ENCODE measurements at places on chromosomes 13 and 19.

DNA sequence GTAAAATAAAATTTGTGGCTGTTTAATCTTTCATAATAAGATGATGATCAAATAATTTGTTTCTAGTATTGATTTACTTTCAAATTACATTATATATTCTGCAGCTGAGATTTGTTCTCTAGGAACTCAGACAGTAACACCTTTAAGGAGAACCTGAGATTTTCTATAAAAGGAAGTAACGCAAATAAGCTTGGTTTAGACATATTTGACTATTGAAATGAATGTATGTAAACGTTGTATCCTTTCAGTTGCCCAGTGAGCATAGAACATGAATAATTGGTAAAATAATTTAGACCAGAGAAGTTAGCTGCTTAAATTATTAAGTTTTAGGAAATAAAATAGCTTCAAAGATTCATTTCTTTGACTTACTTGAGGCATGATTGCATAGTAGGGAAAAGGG lies 3.1 kb downstream of the CDK8 start:
- no peak for DNase-seq

DNA sequence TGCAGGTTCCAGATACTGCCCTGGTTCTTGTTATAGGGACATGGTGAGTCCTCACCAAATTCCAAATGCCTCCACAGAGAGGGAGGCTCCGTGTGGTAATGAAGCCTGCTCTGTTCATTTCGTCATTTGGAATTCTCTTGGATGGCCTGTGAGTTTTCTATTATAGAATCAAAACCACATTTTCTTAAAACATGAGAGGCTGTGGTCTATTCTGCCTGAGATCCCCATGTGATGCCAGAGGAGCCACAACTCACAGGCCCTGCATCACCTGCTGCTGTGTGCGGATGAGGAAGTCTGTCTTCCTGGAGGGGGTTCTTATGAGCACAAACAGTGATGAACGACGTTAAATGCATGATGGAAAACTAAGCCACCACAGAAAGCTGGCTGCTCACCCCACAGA lies 264.4 kb downstream of the UQCRFS1 start:
- DNase-seq: no peak

- DNase-seq: no peak
These were observed 299.3 kb downstream of the ENOX1 start for GRCh38 chr13:43487461-43487860.

GRCh38 chr13:110726726-110727125 lies 13.2 kb downstream of the ING1 start:
- DNase-seq: peak; percentile 80

DNA sequence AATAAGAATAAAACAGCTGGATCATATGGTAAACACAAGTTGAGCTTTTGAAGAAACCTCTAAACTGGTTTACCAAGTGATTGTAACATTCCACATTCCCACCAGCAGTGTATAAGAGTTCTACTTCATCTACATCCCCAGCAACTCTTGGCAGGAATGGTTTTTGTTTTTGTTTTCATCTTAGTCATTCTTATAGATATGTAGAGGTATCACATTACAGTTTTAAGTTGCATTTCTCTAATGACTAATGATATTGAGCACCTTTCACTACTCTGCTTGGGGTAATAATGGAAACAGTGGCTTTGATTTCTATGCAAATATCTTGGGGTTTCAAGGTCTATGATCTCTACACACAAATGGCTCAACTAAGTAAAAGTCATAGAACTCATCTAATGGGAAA lies 614.5 kb downstream of the TBC1D4 start:
- no peak for DNase-seq

DNA sequence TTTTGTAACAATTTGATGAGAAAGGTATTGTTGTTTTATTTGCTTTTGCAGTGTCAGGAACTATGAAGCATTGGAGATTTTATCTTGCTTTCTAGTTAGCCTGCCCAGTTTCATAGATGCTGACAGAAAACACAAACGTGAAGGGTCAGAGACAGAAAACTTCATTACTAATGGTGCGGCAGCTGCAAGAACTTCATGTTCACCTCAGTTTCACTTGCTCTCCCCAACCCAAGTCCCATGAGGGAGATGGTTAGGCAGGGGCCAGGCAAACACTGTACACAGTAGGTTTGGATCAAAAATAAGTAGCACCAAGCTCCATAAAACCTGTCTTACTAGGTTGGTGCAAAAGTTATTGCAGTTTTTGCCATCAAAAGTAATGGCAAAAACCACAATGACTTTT lies 550.2 kb upstream of the MIR17HG start:
- DNase-seq: no peak

GRCh38 chr13:51322826-51323225 lies 16.7 kb upstream of the SERPINE3 start:
- DNase-seq: no peak

DNA sequence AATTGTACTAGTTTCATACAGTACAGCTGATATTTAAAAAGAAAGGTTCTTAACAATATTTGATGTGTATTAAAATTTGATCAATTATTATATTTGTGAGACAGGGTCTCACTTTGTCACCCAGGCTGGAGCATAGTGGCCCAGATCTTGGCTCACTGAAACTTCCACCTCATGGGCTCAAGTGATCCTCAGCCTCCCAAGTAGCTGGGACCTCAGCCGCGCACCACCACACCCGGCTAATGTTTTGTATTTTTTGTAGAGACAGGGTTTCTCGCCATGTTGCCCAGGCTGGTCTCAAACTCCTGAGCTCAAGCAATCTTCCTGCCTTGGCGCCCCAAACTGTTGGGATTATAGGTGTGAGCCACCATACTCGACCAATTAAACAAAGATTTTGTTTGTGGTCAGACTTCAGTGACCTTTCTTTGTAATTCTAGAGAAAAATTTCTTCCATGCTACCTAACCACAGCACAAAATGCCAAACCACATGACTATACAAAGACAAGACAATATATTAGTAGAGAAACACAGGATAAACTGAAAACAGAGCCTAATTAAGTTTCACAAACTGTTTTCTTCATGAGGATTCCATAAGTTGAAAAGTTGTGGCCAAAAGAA lies 59.6 kb downstream of the RBM26 start:
- DNase-seq: no peak

DNA sequence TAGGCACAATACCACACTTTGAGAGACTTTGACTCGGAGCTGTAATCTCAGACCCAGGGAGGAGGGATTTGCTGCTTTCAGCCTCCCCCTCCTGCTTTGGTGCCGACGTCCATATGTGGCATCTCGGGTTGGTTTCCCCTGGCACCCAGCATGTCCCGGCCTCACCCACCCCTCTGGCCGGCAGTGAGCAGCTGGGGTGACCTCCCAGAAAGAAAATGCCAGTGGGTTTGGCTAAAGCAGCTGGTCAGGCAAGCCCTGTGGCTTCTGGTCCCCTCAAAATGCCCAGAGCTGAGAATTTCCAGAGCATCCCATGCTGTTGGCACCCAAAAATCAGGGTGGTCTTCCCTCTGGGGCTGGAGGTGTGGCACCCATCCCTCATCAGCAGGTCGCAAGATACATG lies 34.1 kb downstream of the INSR start:
- no peak for DNase-seq

GRCh38 chr13:48001114-48001881 lies at the start of gene SUCLA2:
TSS of gene SUCLA2 (minus strand) at chr13:48001273. CDS start at chr13:48001269, 4 bp downstream.
- peak; percentile 93 for DNase-seq

DNA sequence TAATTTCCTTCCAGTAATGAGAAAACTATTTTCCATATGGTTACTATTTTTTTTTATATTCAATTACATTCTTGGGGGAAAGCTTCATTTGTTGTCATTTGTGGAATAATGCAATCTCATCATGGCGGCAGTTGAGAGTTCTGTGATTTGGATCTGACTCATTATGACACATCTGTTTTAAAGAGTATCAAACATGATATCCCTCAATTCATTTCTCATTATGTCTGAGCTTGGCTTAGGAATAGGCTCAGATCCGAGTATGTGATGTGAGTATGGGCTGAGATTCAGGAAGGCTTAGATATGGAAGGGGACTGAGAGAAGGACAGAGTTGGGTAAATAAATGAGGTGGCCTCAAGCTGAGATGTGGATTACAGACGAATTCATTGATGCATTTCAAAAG lies 64.4 kb downstream of the POSTN start:
- DNase-seq: no peak

GRCh38 chr19:29810504-29810871 lies 1.3 kb upstream of the CCNE1 start:
- DNase-seq: no peak

GRCh38 chr13:25679159-25679558 lies 307.4 kb downstream of the ATP8A2 start:
- no peak for DNase-seq

DNA sequence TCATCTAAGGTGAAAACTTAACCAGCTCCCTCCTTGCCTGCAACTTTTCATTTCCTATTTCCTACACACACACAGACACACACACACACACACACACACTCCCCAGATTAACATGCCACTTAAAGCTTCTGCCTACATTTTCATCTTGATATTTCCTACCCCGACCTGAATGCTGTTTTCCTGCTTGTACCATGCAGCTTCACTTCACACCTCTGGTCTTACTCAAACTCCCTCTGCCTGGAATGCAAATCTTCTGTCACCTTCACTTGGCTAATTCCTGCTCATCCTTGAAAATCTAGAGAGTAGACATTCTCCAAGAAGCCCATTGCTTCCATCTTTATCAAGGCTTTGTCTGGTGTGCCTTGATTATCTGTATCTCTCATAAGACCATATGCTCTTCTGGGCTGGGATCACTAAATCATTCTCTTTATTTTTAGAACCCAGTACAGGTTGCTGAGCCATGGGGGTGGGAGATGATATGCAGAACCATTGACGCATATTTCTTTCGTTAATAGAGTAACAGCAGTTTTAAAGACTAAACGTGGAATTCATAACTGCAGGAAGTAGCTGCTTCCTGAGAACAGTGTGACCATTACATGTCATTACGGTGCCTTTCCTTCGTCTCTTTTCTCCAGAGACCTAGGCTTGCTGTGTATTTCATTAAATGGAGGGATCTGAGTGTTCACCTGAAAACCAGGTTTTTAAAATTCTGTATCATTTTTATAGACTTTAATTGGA lies 37.7 kb downstream of the CNMD start:
- no peak for DNase-seq

DNA sequence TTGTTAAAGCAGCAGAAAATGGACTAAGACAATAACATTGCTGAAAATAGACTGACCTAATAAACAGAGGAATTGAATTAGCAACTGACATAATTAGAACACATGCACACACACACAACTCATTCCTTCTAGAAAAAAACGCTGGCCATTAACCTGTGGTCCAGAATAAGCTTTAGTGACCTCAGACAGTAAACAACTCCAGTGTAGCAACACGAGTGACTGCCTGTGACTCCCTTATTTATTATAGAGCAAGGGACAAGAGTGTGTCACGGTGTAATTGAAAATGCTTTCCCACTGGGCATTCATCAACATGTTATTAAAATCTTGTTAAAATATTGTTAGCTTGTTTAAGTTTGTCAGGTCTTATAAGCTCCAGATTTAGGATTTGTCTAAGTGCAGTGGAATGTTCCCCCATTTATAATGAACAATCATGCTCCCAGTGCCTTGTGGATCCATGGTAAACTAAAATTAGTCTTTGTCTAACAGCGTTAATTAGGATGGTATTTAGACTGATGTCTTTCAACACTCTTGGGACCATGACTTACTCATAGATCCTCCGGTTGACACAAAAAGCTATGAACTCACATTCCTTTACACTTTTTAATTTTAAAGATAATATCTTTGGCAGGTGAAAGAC lies 111.7 kb upstream of the IRS2 start:
- DNase-seq: no peak

DNA sequence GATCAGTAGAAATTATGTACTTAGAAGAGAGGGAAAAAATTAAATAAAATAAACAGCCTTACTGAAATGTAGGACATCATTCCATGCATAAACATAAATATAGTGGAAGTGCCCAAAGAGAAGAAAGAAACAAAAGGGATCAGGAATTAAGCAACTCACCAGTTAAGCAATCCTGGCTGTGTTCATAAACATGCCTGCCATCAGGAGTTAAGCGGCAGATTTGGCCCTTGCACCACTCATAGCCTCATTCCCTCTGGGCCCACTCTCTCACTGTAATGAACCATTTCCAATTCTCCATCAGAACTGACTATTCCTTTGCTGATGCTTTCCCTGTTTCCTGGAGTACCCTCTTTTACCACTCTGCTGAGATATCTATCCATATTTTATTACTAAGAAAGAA lies 281.4 kb downstream of the LHFPL6 start:
- no peak for DNase-seq

DNA sequence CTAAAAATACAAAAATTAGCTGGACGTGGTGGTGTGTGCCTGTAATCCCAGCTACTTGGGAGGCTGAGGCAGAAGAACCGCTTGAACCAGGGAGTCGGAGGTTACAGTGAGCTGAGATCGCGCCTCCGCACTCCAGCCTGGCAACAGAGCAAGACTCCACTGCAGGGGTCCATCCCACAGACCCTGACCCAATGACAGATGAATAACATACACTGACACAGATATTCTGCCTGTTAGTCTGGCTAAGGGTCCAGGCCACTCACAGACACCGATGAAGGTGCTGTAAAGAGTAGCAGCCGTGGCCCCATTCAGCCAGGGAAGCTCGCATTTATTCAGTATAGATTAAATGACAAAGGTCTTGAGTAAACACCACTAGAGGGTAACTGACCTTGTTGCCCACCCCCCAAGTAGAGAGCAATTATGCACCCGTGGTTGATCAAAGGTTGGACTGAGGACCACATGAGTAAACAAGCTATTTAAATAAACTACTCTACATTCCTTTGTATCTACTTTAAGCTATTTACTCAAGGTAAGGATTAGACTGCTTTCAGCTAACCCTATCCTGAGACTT lies 8.5 kb upstream of the CRYL1 start:
- DNase-seq: no peak

GRCh38 chr19:49019242-49019932 lies 2.5 kb upstream of the LHB start:
- DNase-seq: peak; percentile 60

DNA sequence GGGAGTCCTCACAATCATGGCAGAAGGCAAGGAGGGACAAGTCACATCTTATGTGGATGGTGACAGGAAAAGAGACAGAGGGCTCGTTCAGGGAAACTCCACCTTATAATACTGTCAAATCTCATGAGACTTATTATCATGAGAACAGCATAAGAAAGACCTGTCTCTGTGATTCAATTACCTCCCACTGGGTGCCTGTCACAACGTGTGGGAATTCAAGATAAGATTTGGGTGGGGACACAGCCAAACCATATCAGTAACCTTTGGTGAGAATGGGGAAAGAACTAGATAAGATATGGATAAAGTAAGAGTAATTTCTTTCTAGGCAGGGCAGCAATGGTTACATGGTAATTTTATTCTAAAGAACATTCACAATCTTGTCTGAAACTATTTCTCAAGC lies 344.9 kb upstream of the KLF12 start:
- no peak for DNase-seq

DNA sequence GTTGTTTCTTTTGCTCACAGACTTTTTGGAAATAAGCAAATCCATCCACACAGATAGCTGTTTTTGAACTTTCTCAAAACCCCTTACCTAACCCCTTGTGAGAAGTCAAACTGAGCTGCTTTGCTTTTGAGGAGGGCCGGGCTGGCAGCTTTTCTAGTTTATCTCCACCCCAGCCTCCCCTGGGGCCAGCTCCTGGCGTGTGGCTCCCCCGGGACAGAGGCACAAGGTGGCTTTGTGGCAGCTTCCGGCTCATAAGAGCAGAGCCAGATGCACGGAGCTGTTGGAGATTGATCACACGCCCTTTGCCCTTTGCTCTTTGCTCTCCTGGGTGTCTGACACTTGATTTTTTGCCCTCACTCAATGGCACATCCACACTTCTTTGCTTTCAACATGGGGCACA lies 24.9 kb upstream of the RNF113B start:
- no peak for DNase-seq

GRCh38 chr13:46320821-46321220 lies 66.2 kb downstream of the RUBCNL start:
- no peak for DNase-seq

All from stimulated activated effector memory CD8-positive, alpha-beta T cell treated with anti-CD3 and anti-CD28 coated beads, Interleukin-12 subunit alpha, Interleukin-12 subunit beta, amount 100 ng/mL, for 72 hours (primary cell).